ENCODE measurements at places on chromosomes 7 and 10.

DNA sequence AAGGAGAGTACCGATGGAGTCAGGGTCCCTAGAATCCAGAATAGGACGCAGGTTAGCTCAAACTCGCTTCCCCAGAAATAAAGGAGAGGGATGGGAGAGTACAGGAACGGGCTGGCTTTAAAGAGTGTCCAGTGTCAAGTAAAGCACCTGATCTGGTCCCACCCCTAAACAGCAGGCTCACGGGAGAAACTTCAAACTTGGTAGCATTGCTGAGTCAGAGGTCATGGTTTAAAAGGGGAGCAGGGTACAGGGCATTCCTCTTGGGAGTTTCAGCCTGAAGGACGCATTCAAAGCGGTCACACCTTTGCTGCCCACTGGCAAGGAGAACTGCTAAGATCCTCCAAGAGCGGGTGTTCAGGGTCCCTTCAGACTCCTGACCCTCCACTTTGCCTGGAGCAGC, 140.7 kb downstream of the GLI3 start:
- DNase-seq = no peak

- DNase-seq = no peak
Observed at GRCh38 chr7:119825091-119825655, 447.8 kb upstream of the KCND2 start.

DNA sequence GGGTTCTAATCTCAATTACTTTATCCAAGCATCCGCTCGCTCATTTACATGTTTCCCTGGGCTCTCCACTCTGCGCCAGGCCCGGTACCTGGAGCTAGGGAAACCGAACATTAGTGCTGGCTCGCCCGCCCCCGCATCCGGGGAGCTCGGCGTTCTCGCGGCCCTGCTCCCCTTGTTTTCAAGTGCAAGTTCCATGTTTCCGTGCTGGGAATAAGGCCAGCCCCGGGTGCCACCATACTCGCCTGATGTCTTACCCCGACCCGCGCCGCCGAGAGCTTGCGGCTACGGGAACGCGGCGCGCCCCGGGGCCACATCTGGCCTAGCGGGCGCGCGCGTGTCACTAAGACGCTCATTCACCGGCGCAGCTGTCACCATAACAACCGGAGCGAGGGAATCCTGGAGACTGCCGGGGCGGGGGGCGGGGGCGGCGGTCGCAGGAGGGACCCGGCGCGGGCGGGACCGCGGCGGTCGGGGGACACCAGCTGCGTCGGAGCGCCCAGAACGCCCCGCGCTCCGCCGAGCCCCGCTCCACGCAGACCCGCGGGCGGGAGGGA, at the start of gene NEURL1:
TSS of gene NEURL1 (plus strand) at position 344 of the 554 bp plus-strand sequence. CDS start 683 bp downstream, outside the sequence.
- peak; percentile 63 for DNase-seq

GRCh38 chr10:77969114-77969513, 42.6 kb upstream of the DLG5 start:
- no peak for DNase-seq

GRCh38 chr10:131803860-131804425, 96.9 kb upstream of the PPP2R2D start:
- no peak for DNase-seq

DNA sequence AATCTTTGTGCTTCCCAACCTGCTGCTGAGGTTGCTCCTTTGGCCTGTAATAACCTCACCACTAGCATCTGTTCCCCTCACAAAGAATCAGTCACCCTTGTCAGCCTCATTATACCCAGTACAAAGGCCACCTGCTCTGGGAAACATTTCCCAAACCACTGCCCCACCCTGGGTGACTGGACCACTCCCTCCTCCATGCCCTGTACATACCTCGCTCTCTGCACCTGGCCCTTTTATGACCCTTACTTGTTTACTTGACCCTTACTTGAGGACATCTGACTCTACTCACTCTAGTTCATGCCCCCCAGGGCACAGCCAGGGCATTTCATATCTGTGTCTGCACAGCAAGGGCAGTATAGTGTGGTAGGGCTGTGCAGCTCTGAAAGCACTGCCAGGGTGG, 21.4 kb upstream of the AOC1 start:
- no peak for DNase-seq

GRCh38 chr7:148483515-148484308, 106.9 kb upstream of the C7orf33 start:
- no peak for DNase-seq

GRCh38 chr7:121273467-121274167, 55.2 kb upstream of the WNT16 start:
- DNase-seq = no peak

GRCh38 chr10:89283025-89283935, 18.6 kb upstream of the IFIT2 start:
- peak; percentile 20 for DNase-seq

DNA sequence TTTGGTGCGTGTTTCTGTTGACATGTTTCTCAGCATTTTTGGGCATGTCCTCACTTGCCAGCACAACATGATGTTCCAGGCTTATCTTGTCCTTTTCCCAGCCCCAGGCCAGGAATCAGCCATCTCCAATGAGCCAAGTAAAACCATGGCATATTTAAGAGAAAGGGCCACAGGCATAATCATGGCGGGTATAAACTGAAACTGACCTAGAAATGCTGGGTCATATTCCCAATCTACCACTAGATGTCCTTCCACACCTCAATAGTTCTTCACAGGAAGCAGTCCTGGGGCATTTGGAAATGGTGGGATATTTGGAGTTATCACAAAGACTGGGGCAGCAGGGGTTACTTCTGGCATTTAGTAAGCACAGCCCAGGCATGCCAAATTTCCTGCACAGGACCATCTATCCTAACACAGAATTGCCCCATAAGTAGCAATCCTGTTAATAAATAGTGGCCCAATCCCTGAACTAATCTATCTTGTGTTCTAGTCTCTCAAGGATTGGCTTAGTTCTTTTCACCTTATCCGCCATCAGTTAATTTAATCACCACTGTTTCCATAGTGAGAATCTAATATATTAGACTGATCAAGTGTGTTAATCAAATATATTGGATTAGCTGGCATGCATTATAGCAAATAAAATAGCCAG, 101.6 kb downstream of the NPSR1 start:
- no peak for DNase-seq

- no peak for DNase-seq
Observed at GRCh38 chr10:89164080-89164479, 43.0 kb downstream of the CH25H start.

- DNase-seq = no peak
Observed at GRCh38 chr7:156932006-156932405, 17.5 kb upstream of the NOM1 start.

GRCh38 chr7:134083766-134084487, 43.2 kb upstream of the LRGUK start:
- no peak for DNase-seq

- no peak for DNase-seq
Observed at GRCh38 chr7:123410273-123410904, 124.0 kb downstream of the IQUB start.

DNA sequence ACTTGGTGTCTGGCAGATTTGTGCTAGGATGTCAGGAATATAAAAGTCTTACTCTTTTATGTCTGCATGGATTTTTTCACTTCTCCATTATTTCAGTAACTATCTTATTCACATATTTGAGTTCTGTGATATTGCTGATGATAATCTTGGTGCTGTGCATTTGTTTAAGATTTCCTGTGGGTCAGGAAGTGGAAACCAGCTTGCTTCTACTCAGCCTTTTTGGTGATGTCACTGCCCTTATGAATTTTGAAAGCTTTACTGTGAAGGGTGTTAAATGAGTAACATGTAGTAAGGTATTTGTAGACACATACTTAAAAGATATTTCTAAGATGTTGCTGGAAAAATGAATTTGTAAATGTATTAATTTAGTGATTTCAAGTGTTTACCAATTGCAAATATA, 69.5 kb upstream of the VOPP1 start:
- no peak for DNase-seq

GRCh38 chr7:57769958-57770357, 320.0 kb downstream of the ZNF716 start:
- no peak for DNase-seq

GRCh38 chr10:34643620-34644019, 171.5 kb downstream of the PARD3 start:
- no peak for DNase-seq

DNA sequence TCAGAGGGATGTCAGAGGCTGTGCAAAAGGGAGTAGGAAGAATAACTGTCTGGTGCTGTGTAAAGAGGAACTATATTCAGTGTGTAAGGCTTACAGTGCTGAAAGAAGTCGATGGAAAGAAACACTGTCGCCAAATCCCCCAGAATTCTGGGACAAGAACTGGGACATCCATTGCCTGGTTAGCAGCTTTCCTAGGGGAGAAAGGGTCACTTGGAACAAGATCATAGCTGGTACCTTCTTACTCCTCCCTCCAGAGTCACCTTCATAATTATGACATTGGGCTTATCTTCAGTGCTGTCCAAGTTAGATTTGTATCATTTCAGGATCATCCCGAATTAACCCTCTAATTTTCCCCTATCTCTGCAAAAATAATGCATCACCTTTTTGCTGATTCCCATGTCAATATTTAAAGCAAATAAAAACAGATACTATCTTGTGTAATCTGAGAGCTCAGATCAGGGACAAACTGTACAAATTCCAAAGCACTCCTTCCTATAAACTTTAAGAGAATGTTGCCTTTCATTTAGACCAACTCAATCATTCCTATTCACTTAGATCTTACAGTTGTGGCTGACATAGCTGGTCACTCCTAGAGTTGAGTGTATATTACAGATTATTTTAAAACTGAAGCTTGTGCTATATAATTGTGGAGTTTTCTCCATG, 96.5 kb downstream of the DNAH11 start:
- DNase-seq = no peak

DNA sequence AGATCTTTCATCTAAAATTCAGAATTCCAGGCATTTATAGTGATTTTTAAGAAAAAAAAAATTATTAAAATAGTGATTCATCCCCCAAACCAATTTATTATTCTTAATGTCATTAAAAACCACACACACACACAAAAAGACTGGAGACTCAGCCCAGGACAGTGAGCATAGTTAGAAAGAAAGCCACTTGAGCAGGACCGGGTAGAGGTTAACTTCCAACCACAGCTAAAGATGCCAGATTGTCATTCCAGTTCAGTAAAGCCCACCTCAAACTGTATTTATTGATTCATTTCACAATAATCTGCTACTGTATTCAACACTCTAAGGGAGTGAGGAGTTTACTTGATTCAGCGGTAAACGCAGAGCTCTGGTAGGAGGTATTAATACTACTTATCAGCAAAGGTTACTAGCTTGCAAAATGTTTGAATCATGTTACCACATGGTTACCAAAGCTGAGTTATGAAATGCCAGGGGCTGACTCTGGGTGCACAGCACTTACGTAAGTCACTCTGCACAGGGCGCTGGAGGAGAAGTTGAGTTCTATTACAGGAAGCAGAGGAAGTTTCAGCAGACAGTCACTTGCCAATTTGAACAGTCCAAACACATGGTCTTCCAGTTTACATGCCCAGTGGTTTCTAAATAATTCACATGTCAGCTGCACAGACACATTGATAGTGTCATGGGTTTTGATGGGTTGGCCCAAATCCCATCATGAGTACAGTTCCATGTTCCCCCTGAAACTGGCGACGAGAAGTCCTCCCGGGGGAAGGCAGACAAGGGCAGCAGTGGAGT, 64.6 kb downstream of the KLF6 start:
- peak; percentile 56 for DNase-seq

- no peak for DNase-seq
Observed at GRCh38 chr7:16531707-16532106, 5.1 kb downstream of the LRRC72 start.

- no peak for DNase-seq
Observed at GRCh38 chr7:1758028-1758858, 88.2 kb downstream of the ELFN1 start.

DNA sequence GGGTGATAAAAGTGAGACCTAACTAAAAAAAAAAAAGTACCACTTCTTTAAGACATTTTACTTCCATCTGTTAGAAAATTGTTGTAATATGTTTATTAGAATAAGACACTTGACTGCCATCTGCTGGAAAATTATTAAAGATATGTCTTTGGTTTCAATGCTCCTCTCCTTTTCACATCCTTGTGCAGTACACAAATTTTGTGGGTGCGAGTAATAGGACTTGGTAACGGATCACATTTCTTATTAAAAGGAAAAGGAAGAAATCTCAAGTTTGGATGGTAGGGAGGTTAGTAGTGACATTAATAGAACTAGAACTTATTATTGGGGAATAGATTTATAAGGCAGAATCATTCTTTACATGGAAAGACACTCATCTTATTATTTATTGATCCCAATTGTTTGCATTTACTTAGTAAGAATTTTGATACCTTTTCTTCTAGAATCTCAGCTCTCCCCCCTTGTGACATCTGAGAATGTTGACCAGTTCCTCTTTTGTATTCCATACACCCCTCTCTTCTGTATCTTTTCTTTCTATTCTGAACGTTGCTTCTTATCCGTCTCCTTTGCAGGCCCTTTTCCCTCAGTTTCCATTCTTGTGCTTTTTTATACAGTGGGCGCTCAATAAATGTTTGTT, 43.0 kb upstream of the RPA3 start:
- DNase-seq = no peak

DNA sequence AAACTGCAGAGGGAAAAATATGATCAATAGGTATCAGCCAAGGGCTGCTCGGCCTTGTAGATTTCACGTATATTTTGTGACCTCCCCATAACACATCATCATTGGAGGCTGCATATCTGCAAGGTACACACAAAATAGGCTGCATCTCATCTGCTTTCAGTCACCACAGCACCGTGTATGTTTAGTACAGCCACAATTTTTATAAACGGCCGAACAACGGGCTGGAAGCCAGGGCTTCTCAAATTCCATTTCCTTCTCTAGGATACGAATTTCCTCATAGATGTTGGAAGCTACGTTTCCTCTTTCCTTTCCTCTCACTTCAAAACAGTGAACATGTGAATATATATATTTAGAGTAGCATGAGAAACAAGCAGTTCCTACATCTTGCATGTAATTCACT, 20.2 kb upstream of the FOXK1 start:
- no peak for DNase-seq

GRCh38 chr10:126511917-126512479, 123.7 kb upstream of the ADAM12 start:
- DNase-seq = no peak

GRCh38 chr7:15582773-15583172, 21.0 kb upstream of the AGMO start:
- no peak for DNase-seq

- no peak for DNase-seq
Observed at GRCh38 chr7:42834676-42835075, 77.2 kb downstream of the C7orf25 start.

DNA sequence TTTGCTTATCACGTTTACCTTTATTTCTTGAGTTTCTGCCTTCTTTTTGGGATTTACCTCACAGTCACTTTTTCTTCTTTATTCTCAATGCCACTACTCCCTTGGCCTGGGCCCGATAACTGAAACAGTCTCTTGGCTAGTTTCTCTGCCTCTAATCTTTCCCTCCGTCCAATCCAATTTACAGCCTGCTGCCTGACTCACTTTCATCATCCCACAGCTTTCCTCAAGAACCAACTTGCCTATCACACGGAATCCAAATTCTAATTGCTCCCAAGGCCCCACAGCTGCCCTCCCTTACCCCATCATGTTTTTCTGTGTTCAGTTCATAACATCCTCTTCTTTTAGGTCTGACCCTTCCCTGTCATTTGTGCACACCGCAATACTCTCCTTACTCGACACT, 121.4 kb downstream of the HIPK2 start:
- no peak for DNase-seq

- no peak for DNase-seq
Observed at GRCh38 chr7:157224627-157225026, 85.9 kb downstream of the UBE3C start.

- no peak for DNase-seq
Observed at GRCh38 chr7:158617737-158618128, 30.1 kb upstream of the PTPRN2 start.

GRCh38 chr7:105791926-105792325, 84.5 kb downstream of the ATXN7L1 start:
- DNase-seq = no peak

GRCh38 chr10:114246679-114247305, 7.7 kb downstream of the VWA2 start:
- DNase-seq = no peak

Measured in amygdala (tissue), 56 donors.